Activated B cell treated with CpG ODN at 0.5 μM for 24 hours (primary cell): ENCODE measurements at places on chromosomes 2 and 18.
A peak's percentile ranks its signal among the peaks of the same experiment; 100 is the strongest.

DNA sequence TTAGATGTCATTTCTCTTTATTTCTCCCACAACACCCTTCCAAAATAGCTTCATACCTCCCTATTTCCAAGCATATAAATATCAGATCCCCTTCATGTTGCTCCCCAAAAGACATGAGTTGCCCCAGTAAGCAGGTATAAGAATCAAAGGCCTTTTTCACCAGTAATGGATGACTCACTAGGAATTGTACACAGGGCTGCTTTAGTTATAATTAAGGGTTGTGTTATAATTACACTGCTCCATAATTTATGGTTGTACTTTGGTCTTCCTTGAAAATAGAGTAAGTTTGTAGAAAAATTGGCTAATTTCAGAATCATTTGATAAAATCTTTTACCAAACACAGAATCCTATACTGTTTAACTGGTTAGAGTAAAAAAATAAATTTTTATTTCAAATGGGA lies 8.8 kb upstream of the AQP4 start:
- DNase-seq = no peak

DNA sequence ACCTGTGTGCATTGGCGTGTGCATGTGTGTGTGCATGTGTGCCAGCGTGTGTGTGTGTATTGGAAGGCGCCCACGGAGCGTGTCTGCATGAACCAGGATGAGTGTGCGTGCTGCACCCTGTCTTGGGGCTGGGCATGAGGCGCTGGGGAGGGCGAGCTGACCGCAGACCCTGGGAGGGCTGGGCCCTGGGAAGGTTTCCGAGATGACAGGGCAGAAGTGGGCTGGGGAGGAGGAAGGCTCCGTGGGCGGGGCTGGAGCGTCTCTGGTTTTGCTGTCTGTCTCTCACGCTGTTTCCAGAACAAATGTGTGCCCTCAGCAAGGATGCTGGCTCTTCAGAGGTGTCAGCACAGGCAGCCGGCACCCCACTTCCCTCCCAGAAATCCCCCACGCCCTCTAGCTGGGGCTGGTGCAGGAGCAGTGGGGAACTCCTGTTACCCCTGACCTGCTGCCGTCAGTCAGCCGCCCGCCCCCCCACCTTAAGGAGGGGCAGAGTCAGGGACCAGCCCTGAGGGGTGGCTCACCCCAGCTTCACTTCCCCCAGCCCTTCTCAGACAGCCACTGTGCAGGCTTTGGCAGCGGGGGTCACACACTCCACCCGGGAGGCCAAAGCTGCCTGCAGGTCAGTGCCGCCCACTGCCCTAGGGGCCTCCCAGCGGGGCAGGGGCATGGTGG lies at the start of gene GPR35:
Gene GPR35, plus strand, starts transcription at position 531 of the 672 bp plus-strand sequence. CDS start 4,473 bp downstream, outside the sequence.
- peak; percentile 22 for DNase-seq

GRCh38 chr2:38076710-38077430 lies 919 bp upstream of the CYP1B1 start:
- DNase-seq = peak; percentile 26

DNA sequence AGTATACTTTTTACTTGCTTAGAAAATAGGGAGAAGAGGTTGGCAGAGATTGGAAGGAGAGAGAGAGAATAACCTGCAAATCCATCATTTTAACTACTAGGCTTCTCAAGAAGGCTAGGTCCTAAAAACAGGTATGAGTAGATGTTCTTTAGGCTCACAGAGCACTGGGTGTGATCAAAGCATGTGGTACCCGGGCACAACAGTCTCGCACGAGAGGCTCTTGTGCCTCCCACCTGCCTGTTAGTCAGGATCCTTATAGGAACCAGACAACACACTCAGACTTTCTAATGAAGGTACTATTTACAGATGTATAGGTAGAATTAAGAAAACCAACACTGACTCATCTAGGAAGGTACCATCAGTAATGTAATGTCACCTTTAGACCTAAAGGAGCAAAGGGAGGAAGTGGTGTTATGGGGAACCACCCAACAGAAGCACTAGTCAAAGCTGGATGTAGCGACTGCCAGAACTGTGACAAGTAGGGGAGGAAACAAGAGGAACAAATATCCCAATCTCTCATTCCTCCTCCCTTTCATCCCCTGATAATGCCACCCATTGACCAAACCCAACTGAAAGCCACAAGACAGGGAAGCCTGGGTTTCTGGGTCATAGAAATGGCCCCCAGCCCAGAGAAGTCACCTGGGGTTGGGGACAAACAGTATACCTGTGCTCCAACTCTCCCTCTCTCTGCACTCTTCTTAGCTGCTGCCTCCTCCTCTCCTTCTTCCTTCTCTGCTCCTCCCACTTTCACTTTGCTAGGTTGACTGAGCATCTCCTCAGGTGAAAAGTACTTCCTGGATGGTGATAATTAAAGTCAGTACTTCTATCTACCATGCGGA lies 16.0 kb upstream of the MARCHF4 start:
- DNase-seq = no peak

DNA sequence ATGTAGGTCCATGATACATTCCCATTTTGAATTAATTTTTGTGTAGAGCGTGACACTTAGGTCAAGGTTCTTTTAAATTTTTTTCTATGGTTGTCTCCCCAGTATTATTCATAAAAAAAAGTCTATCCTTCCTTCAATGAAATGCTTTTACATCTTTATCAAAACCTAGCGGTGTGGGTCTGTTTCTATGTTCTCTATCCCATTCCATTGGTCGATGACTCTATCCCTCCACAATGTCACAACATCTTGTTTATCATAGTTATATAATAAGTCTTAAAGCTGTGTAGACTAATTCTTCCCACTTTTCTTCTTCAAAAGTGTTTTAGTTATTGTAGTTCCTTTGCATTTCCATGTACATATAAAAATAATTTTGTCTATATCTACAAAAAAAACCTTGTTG lies 47.2 kb upstream of the GPR17 start:
- no peak for DNase-seq

DNA sequence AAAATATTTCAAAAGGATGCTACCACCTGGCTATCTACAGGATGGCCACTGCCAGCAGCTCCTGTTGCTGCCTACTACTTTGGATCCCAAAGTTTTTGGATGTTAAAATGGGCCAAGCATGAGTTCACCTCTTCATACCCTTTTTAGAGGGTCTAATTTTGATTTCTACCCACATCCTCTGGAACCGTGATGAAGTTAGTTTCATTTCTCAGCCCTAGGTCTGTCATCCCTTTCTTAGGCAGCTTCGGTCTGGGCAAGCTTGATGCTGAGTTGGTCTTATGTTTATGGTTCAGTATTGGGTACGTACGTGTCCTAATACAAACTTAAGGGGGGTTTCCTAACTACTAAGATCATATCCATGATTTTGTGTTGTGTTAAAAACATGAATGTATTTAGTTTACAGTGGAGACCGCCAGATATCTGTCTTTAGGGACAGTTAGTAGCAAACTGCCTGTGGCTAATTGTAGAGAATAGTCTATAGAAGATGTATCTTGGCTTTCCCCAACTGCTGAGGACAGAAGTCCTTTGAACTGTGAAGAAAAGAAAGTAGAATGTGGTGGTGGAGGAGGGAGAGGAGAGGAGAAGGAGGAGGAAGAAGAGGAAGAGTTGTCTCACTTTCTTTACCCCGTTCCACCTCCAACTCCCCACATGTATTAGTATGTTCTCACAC lies 184.9 kb downstream of the UBE2E3 start:
- DNase-seq = no peak

DNA sequence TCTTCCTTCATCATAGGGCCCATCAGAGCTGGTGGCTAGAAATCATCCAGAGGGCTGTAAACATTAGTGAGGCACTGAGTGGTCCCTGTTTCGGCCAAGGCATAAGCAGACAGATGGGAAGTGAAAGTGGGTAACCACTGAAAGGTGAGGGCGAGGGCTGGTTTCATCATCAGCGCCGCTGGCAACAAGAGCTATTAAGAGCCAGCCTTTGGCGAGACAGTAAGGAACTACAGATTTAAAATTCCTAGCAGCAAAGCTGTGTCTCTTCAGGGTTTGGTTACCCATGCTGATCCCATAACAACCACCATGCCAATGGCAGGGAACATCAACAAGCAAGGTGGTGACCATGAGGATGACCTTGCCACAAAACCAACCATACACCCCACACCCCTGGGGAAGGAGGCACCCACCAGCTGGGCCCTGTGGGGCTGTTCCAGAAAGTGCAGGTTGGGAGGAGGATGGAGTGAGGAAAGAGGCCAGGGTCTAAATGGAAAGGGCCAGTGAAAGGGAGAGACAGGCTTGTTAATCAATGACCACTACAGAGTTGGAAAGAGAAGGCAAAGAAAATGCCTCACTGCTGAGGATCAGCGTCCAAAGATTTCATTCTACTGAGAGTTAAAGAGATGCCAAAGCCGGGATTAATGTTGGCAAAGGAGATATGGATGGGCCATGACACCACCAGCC lies 9.0 kb upstream of the SLC20A1 start:
- no peak for DNase-seq

DNA sequence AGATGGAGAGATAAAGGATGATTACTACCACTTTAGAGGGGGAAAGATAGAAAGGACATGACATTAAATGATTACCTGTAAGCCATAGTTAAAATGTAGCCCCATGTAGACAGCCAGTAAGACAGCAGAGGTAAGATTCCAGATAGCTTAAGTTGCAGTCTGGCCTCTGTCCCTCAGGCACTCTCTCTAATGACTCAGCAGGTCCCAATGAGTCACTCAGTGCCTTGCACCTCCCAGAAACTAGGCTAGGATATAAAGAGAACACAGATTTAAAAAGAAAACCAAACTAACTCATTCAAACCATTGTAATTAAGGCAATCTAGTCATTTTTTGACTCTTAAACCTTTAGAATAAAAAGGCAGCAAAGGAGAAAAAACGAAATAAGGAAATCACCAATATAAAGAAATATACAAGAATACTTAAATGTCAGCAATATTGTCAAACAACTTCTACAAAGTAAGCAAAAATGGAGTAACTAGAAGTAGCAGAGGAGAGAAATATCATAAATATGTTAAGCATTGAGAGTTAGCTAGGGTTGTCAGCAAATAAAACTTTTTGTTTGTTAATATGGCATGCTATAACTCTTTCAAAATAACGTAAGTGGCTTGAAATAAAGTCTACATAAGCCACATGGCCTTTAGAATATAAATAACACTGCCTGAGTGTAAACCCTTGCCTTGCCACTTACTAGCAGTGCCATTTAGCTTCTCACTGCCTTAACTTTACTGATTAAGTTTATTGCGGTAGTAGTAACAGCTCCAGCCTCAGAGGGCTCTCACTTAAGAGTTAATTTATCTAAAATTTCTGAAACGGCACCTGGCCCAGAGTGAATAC lies 48.5 kb downstream of the SOCS6 start:
- no peak for DNase-seq

GRCh38 chr2:68200157-68200787 lies 42.6 kb downstream of the PNO1 start:
- DNase-seq = no peak

DNA sequence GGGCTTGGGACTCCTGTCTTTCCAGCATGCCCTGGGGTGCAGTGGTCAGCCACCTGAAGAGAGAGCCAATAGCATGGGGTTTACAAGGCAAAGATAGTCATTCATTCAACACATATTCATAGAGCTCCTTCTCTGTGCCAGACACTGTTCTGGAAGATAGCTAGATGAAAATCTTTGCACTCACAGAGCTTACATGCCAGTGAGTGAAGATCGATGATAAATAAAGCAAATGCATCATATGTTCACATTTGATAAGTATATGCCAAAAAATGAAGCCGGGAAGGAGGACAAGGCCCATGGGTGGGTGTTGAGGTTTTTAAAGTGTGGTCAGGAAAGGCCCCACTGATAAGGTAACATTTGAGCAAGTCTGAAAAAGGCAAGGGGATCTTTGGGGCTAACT lies 130.8 kb upstream of the CDCA7 start:
- no peak for DNase-seq

DNA sequence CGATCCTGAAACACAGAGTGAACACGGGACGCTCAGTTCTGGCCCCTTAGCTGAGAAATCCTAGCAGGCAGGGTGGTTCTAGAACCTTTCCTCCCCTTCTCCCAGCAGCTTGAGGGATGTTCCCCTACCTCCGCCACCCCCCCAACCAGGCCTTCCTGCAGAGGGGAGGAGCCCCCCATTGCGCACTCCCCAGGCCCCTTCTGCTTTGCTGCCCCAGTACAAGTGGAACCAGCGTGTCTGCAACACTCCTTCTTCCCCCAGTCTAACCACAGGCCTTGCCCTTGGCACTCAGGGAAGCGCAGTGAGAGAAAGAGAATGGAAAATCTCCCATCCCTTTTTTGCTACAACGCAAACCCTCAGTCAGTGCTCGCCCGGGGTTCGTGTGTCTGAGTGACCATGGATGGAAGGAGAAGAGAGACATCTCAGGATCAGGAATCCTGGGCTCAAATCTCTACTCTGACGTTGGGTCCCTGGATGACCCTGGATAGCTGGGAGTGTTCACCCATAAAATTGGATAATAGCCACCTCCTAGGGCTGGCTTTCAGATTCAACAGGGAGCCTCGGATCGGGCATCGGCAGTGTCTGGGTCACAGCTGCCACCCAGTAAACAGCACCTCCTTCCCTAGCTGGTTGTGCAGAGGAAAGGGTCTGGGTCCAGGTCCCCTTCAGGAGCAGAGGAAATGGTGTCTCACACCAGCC lies 3.7 kb downstream of the NPPC start:
- DNase-seq = no peak

GRCh38 chr2:31038385-31038784 lies 99.9 kb downstream of the GALNT14 start:
- no peak for DNase-seq
